Pancreas (tissue), 10 donors: ENCODE measurements at places on chromosomes 4 and X. TPM values are rescaled to one million over a fixed set of nuclear protein-coding genes. Genes with fewer than 3 reads are reported as not detected.

The PPP1R2C gene
- total RNA-seq = not detected

The PAGE2B gene
- not detected for total RNA-seq

The MAGEB1 gene
- total RNA-seq = not detected

The BEX2 gene
- total RNA-seq = 11.2 TPM

The EDA gene
- 5.1 TPM for total RNA-seq

The NRK gene
- total RNA-seq = 1.4 TPM

The S100P gene
- not detected for total RNA-seq

The CITED1 gene
- total RNA-seq = 1.3 TPM

The ATOH1 gene
- not detected for total RNA-seq

The CT45A1 gene
- total RNA-seq = not detected

The PRDM8 gene
- 1.00 TPM for total RNA-seq

The SPINK2 gene
- total RNA-seq = not detected

The ABCG2 gene
- 0.35 TPM for total RNA-seq

The TIMP1 gene
- total RNA-seq = 219 TPM

The DGAT2L6 gene
- total RNA-seq = not detected

The FLNA gene
- total RNA-seq = 88.3 TPM

The NEIL3 gene
- 0.09 TPM for total RNA-seq

The HELQ gene
- total RNA-seq = 5.2 TPM

The CASK gene
- total RNA-seq = 42.5 TPM

The ASMT gene
- total RNA-seq = not detected

The MAOA gene
- 63.4 TPM for total RNA-seq

The TEX13B gene
- not detected for total RNA-seq
